Ammon's horn (tissue), 1 donor: ENCODE measurements at places on chromosomes 7 and 10.
A peak's percentile ranks its signal among the peaks of the same experiment; 100 is the strongest.

- no peak for DNase-seq
These were observed 172.8 kb downstream of the ZMYND11 start for GRCh38 chr10:308101-308500.

DNA sequence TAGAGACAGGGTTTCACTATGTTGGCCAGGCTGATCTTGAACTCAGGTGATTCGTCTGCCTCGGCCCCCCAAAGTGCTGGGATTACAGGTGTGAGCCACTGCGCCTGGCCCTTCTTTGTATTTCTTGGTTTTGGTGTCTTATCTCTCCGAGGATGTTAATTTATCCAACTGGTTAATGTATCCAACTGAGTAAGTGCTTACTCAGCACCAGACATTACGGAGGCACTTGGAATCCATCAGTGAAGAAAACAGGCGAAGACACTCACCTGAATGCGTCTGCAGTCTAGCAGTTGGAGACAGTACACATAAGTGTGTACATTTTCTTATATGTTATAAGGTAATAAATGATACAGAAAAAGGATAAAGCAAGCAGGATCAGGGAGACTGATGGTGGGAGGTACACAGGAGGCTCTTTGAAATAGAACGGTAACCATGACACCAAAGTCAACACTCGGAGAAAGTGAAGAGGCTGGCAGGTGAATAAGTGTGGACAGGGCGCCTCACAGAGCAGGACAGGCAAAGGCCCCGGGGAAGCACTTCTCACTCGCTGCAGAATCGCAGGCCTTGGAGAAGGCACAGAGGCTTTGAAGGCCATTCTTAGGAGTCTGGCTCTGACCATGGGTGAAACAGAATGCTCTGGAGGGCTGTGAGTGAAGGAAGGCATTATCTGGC lies 73.1 kb downstream of the LANCL2 start:
- no peak for DNase-seq

- DNase-seq: no peak
These were observed 6.0 kb upstream of the PURB start for GRCh38 chr7:44891372-44891771.

- DNase-seq: no peak
These were observed 36.3 kb upstream of the IL15RA start for GRCh38 chr10:6013413-6014192.

DNA sequence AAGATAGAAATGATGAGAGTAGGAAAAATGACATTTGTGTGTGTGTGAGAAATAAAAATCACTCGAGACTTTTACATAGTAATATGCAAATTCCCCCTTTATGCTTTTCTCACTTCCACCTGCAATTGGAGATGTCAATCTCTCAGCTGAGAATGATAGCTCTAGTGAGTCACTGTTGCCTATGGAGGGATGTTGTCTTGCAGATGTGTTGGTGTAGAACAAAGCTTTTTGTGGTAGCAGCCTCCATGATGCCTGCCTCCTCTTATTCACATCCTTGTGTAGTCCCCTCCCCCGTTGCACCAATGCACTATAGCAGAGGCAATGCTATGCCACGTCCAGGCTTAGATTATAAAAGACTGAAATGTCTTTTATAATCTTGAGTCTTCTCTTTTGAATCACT lies 33.8 kb downstream of the SPAG6 start:
- no peak for DNase-seq

DNA sequence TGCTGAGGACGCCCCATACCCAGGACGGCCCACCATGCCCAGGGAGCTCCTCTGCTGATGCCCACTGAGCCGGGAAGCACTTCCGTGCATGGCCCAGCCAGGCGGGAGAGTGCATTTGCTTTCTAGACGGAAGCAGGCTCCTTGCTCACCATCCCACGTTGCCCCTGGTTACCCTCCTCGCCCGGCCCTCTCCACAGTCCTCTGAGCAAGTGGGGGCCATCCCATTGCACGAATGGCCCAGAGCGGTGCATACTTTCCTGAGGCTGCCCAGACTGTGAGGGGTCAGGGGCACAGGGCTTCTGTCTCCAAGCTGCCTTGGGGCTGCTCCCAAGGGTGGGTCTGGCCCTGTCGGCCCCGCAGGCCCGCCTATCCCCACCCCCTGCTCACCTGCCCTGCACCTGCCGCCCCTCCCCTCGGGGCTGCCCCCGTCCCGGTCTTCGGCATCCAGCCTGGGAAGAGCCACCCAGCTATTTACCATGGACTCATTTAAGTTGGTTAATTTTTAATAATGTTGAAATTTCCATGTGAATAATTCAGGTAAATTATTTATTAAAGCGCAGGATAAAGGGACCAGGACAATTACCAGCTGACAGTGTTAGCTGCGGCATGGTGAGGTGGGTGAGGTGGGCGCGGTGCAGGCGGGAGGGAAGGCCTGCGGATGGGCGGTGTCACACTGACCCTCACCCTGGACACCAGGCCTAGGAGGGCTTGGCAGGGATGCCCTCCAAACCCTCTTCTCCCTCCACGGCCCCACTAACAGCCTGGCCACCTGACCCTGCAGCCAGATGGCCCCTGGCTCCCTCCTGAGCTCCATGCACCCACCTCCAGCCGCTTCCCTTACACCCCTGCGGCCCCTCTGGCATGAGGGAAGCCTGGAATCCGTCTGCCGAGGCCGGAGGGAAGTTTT lies 104.4 kb downstream of the MICALL2 start:
- no peak for DNase-seq

- no peak for DNase-seq
These were observed 25.5 kb upstream of the RBM33 start for GRCh38 chr7:155618708-155619633.

DNA sequence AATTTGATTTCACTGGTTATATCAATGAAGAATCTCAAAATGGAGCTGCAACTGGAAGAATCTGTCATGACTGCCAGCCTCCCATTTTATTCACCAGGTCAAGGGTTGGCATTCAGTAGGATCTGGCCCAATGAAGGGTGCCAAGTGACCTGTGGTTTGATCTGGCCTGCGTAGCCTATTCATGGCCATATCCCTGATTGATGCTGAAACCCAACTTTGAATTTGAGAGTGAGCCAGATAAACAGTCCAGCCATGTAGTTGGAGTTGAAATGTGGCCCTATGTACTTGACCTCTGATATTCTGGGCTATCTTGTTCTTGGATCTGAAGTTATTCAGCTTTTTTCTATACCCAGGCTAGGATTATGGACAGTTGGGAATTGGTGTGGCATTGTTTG lies 1.5 kb downstream of the MKLN1 start:
- DNase-seq: peak; percentile 13

DNA sequence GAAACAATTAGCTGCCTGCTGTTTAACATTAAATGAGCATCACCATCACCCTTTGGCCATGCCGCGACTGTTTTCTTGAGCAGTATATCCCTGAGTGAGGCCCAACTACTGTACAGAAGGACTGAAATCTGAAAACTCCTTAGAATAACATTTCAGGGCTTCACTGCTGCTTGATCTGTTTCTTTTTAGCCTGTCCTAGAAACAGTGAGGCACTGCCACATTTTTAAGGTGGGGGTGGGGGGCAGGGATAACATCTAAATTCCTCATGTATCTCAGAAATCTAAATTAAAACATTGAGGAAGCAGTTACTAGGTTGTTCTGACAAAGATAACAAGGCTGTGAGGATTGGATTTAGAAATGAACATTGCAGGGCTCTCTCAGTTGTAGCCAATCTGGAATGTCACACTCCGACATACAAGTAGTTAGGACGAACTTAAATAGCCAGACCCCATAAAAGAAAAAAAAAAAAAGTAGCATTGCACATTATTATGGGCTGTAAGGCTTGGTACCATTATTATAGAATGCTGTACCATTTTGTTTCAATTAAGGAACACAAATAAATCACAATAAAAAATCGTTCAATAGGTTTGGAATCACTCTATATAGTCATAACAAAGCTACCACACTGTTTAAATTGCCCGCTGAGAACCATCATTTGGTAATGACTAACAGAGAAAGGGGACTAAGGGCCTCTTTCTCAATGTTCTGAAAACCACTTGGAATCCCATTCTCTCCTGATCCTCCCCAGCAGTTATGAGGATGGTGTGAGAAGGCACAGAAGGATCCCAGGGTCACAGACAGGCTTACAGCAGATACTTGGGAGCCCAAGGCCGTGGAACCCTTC lies 256.1 kb downstream of the INHBA start:
- no peak for DNase-seq

- no peak for DNase-seq
These were observed 13.4 kb downstream of the VTI1A start for GRCh38 chr10:112460366-112460765.

GRCh38 chr10:126420567-126421300 lies 32.5 kb upstream of the ADAM12 start:
- DNase-seq: no peak

DNA sequence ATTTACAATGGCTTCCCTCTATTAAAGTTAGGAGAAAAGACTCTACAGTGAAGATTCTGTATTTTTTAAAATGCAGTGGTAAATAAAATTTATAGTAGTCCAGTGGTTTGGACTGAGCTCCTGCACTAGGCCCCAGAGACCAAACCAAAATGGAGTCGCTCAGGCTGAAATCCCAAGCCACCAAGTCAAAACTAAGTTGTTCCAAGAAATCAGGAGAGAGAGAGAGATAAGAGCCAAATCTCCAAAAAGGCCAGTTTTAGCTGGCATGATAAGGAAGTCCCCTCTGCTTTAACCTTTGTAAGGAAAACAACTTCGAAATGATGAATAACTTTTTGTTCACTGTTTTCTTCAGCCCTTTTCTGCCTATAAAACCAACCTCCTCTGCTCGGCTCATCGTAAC lies 265.9 kb upstream of the KLF14 start:
- DNase-seq: no peak

DNA sequence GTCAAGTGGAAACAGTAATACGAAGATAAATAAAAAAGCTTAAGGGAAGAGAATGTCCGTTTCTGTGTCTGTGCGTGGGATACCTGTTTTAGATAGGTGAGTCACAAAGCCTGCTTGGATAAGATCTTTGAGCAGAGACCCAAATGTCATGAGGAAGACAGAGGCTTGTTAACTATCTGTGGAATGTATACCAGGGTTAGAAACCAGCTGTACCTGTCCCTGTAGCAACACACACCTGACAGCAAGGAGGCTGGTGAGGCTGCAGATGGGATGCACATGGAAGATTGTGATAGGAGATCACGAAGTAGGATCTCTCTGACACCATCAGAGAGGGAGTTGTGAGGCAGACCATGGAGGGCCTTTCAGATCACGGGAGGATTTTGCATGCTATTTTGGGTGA lies 105.3 kb downstream of the ARHGAP21 start:
- DNase-seq: no peak

GRCh38 chr10:79413196-79413595 lies 32.2 kb downstream of the ZCCHC24 start:
- no peak for DNase-seq

GRCh38 chr7:134829380-134829986 lies 50.0 kb downstream of the CALD1 start:
- DNase-seq: no peak

- no peak for DNase-seq
These were observed 60.8 kb downstream of the CHN2 start for GRCh38 chr7:29255199-29255878.

DNA sequence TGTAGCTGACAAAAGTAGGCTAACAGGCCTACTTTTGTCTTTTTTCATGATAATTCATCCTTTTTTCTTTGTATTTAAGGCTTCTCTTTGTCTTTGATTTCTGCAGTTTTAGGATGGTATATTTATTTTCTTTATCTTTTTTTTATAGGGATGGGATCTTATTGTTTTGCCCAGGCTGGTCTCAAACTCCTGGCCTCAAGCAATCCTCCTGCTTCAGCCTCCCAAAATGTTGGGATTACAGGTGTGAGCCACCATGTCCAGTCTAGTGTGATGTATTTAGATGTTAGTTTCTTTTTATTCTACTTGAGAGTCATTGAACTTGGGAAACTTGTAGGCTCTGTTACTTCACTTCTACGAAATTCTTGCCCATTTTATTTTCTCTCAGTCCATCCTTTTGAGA lies 35.4 kb downstream of the TRIM24 start:
- DNase-seq: no peak

- DNase-seq: no peak
These were observed 44.2 kb downstream of the DRGX start for GRCh38 chr10:49351669-49352068.

GRCh38 chr10:11875494-11876281 lies 52.5 kb downstream of the PROSER2 start:
- DNase-seq: no peak

DNA sequence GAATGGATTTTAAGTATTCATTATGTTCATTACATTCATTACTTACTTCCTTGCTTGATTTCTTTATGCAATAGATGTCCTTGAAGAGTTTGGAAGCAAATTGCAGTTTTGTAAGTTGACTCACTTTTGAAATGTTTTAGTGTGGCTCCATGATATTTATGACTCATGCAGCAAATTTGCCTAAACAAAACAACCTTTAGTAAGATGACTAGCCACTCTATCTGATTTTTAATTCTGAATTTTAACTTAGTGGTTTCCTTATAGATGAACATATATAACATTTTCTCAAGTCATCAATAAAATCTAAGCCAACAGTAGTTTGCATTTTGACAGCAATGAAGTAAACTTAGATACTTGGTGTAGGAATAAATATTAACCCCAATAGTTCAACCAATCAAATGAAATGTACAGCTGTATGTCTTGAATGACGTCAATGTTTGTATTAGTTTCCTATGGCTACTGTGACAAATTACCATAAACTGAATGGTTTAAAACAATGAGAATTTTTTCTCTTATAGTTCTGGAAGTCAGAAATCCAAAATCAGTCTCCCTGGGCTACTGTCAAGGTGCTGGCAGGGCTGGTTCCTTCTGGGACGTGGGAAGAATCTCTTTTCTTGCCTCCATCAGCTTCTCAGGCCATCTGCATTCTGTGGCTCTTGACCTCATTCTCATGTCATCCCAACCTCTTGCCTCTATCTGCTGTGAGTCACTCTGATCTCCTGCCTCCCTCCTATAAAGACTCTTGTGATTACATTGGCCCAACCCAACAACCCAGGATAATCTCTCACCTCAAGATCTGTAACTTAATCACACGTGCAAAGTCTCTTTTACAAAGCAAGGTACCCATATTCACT lies 73.4 kb downstream of the AHR start:
- no peak for DNase-seq

- DNase-seq: no peak
These were observed 12.4 kb upstream of the TFAM start for GRCh38 chr10:58372607-58373441.

GRCh38 chr7:143372070-143372469 lies 9.1 kb upstream of the ZYX start:
- DNase-seq: peak; percentile 90

DNA sequence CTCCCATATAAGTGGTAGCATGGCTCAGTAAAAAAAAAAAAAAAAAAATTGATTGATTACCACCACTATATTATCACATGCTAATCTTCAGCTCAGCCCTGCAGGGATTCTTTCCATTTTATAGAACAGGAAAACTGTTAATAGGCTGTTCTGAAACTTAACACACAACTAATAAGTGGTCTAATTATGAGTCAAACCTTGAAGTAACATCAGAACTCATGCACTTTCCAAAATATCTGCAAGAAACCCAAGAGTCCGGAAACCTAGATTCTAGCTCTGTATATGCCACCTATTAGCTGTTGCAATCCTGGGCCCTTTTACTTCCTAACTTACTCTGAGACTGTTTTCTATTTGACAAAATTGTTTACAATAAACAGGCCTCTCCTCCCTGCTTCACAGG lies 23.9 kb downstream of the SEM1 start:
- no peak for DNase-seq

GRCh38 chr10:44974082-44974627 lies 4.5 kb downstream of the DEPP1 start:
- DNase-seq: no peak

GRCh38 chr7:91913612-91914011 lies 27.1 kb upstream of the AKAP9 start:
- DNase-seq: no peak

GRCh38 chr10:132347931-132348267 lies 15.9 kb downstream of the LRRC27 start:
- no peak for DNase-seq
